ENCODE measurements at places on chromosomes 3 and 15.

- no peak for DNase-seq
Observed at GRCh38 chr3:52535411-52536111, 844 bp upstream of the UQCC5 start.

- DNase-seq: no peak
Observed at GRCh38 chr3:183774631-183775030, 50.7 kb downstream of the MAP6D1 start.

GRCh38 chr3:185089343-185089742 is 63.5 kb downstream of the C3orf70 start:
- DNase-seq: no peak

DNA sequence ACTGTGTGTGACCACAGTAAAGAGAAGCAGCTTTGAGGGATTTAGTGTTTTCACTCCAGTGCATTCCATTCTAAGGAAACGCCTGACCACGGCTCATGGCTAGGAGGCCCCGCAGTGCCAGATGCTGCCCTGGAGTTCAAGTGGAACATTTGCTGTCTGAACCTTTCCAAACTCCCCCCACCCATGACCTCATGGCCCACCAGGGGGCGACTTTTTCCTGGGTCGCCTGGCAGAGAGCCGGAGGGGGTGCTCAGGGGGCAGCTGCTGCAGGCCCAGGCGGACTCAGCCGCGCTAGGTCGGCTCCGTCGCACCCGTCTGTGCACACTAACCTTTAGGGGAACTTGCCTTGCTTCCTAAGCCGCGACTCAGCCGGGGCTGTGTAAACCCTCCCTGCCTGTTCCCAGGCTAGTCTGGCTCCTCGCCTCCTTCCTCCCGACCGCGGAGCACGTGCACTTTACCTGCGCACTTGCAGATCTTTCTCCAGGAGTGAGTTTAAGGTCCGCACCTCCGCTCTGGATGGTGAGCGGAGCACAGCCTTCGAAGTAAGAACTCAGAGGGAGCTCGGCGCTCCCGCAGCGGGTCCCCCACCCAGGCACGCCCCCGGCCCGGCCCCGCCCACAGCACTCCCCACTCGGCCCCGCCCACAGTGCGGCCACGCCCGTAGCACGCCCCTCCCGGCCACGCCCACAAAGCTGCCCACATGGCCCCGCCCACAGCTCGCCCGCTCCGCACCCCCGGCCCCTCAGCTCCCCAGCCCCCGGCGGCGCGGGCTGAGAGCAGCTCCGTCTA is at the start of gene OCA2:
TSS of gene OCA2 (minus strand) at position 550 of the 789 bp plus-strand sequence. CDS start 17,441 bp downstream, outside the sequence.
- peak; percentile 77 for DNase-seq

DNA sequence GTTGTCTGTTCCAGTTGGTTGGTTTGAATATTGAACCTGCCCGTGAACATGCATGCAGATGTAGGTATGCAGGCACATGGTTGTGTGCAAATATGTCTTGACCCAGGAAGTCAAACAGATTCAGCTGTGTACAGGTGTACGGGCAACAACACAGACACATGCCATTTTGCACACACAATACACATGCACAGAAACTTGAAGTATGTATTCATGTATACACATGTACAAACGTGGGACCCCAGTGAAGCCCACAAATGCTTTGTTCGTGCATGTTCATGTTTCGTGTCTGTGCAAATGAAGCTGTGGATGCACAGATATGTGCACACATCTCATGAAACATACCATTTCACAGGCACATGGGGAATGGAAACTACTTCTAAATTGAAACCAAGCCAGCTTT is 30.7 kb downstream of the IDH3A start:
- no peak for DNase-seq

DNA sequence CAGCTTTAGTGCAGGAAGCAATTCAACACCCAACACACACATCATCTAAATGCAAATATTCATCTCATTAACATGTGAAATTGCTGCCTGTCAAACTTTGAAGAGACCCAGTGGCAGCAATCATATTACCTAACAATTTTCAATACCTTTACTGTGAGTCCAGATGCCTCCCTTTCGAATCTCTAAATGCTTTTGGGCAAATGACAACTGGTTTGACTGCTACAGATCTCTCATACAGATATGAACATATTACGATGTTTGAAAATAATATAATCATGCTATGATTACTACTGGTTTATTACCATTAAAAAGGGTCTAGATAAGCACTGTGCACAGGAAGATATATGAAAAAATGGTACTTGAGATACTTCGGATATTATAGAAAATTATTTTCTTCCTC is 137.9 kb downstream of the ADAMTS9 start:
- DNase-seq: no peak

GRCh38 chr3:156256256-156256655 is 135.9 kb downstream of the KCNAB1 start:
- DNase-seq: no peak

- DNase-seq: no peak
Observed at GRCh38 chr3:99928771-99929744, 111.4 kb downstream of the CMSS1 start.

GRCh38 chr3:58207954-58208353 is 2.8 kb downstream of the DNASE1L3 start:
- no peak for DNase-seq

DNA sequence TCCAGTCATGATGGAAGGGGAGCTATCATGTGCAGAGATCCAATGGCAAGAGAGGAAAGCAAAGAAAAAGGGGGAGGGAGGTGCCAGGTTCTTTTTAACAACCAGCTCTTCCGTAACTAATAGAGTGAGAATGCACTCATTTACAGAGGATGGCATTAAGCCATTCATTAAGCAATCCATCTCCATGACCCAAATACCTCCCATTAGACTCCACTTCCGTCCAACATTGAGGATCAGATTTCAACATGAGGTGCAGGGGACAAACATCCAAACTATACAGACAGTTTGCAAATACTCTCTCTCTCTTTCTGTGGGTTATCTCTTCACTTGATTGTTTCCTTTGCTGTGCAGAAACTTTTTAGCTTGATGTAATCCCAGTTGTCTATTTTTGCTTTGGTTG is 21.2 kb downstream of the ZDHHC23 start:
- DNase-seq: no peak

GRCh38 chr15:40344631-40345120 is 3.9 kb upstream of the CCDC9B start:
- DNase-seq: peak; percentile 74

DNA sequence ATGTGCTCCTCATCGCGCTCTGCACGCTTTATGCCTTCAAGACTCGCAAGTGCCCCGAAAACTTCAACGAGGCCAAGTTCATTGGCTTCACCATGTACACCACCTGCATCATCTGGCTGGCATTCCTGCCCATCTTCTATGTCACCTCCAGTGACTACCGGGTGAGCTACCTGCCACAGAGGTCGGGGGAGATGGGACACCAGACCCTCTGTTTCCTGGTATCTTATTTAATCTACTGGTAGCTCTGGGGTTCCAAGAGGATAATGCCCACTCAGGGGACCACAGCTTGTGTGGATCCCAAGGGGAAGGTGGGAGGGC is 9.1 kb downstream of the GRM2 start:
- peak; percentile 1 for DNase-seq

- no peak for DNase-seq
Observed at GRCh38 chr3:23494967-23495366, 291.8 kb downstream of the UBE2E2 start.

DNA sequence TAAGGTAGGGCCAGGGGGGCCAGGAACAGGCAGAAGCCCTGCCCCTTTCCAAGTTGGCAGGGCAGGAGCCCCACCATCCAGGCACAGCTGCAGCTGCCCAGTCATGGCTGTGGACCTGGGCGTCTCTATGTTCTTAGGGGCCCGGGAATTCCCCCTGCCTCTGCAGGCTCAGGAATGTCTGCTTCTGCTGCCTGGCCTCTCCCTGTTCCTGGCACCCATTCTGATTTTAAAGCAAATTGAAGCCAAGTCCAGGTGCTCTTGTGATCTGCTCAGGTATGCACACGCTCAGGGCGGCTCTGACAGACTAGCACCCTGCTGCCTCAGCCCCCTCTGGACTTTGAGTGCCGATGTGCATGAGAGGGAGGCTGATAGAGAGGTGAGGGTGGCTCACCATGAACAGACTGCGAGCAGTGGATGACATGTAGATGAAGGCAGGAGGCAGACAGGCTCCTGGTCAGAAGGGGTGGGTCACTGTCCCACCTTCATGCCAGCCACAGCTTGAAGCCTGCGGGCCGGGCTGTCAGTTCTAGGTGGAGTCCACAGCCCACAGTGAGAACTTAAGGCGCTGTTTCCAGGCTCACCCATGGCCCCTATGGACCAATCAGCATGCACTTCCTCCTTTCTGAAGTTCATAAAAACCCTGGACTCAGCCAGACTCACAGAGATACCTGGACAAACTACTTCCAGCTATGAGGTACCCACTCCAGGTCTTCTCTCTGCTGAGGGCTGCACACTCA is 747.8 kb upstream of the GBE1 start:
- DNase-seq: no peak

GRCh38 chr3:106819440-106819839 is 557.8 kb upstream of the CCDC54 start:
- no peak for DNase-seq

DNA sequence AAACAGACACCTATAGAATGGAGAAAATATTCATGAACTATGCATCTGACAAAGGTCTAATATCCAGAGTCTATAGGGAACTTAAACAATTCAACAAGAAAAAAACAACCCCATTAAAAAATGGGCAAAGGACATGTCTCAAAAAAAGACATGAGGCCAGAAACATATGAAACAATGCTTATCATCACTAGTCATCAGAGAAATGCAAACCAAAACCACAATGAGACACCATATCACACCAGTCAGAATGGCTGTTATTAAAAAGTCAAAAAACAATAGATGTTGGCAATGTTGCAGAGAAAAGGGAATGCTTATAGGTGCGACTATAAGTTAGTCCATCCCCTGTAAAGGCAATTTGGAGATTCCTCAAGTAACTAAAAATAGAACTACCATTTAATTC is 11.4 kb upstream of the HDGFL3 start:
- no peak for DNase-seq

DNA sequence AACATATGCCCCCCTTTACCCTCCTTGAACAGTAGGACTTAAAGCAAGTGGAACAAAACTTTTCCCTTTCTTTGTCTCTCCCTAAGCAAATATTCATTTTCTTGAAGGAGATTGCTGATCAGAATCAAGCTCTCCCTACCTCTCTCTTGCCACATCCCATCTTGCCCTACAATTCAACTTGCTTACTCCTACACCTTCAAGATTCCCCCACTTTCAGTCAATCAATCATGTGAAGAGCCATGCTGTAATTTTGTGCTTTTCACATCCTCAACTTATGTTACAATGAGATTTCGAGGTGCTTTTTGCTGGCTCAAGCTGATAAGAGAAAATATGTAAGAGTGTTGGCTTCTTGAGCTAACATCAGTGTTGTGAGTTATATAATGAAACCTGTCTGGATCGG is 662.9 kb downstream of the NLGN1 start:
- DNase-seq: no peak

DNA sequence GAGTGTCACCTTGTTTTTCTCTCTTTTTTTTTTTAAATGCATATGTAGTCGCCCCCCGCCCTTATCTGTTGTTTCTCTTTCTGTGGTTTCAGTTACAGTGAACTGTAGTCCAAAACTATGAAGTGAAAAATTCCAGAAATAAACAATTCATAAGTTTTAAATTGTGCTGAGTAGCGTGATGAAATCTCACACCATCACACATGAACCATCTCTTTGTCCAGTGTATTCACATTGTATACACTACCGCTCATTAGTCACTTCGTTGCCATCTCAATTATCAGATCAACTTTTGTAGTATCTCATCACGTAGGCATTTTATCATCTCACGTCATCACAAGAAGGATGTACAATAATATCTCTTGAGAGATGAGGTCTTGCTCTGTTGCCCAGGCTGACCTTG is 62.5 kb upstream of the MLF1 start:
- DNase-seq: no peak

DNA sequence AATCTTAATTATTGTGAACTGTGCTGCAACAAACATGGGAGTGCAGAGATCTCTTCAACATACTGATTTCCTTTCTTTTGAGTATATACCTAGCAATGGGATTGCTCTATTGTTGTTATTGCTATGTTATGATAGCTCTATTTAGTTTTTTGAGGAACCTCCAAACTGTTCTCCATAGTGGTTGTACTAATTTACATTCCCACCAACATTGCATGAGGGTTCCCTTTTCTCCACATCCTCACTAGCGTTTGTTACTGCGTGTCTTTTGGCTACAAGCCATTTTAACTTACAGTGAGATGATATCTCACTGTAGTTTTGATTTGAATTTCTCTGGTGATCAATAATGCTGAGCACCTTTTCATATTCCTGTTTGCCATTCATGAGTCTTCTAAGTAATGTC is 45.5 kb upstream of the TNFSF10 start:
- DNase-seq: no peak

- no peak for DNase-seq
Observed at GRCh38 chr3:3927965-3928364, 128.7 kb downstream of the LRRN1 start.

DNA sequence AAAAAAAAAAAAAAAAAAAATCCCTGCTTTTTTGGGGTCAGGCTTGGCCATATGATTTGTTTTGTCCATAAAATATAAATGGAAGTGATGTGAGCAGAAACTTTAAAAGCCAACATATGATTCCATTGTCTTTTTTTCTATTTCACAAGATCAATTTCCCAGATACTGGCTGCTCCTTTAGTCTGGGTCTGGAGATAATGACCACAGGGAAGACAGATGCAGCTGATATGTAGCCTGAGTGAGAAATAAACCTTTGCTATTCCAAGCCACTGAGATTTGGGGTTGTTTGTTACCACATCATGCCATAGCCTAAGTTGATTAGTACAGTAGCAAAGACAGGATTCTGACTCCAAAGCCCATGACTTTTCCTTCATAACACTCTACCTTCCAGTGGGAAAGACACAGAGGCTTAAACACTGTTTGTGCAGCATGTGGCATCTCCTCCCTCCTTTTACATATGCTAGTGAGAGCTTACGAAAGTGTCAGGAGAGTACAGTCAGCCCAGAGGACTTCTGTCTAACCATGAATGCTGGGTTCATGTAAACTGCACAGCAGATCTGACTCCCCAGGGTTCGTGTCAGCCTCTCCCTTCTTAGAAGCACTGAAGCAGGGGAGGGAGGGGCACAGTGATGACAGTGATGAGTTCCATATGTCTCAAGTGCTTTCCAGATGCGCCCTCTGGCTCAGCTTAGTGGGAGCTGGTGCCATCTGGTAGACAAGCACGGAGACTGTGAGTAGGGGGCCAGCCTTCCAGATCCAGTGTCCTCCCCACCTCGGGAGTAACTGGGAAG is 36.7 kb upstream of the SLC7A14 start:
- DNase-seq: no peak

DNA sequence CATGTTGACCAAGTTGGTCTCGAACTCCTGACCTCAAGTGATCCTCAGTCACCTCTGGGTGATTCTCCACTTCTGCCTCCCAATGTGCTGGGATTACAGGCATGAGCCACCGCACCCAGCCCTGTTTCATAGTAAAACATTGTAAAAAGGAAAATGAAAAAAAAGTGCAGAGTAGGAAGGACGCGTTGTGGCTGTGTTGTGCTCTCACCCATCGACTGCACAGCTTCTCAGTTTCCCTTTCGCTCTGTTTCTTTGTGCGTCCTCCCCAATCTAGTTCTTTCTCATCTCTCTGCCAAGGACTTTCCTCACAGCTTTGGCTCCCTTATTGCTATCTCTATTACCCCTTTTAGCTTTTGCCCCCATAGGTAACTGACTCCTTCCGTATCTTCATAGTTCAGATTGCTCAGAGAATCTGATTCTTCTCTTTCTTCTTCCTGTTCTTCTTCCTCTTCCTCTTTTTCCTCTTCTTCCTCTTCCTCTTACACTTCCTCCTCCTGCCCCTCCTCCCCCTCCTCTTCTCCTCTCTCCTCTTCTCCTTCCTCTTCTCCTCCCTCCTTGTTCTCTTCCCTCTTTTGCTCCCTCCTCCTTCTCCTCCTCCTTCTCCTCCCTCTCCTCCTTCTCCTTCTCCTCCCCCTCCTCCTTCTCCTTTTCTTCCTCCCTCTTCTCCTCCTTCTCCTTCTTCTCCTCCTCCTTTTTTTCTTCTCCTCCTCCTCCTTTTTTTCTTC is 81.1 kb upstream of the VGLL4 start:
- no peak for DNase-seq
